ENCODE measurements at places on chromosomes 16 and 17. TPM values are rescaled to one million over a fixed set of nuclear protein-coding genes. Genes with fewer than 3 reads are reported as not detected.

DNA sequence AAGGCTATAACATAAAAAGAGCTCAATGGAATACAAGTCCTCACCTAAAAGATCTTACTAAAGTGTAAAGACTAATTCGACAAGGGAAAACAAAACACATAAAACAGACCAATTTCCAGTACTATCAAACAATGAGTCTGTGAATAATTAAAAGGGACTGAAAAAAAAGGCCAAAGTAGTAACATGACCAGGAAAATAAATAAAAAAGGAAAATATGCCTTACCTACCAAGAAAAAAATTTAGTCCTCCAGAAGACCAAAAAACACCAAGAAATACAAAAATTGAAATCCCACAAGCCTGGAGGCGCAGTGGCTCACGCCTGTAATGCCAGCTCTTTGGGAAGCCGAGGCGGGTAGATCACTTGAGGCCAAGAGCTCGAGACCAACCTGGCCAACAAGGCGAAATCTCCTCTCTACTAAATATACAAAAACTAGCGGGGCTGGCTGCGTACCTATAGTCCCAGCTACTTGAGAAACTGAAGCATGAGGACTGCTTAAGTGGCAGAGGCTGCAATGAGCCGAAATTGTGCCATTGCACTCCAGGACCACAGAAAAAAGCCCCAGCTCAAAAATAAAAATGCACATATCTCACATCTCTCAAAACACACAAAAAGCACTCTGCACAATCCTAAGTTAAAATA is 60.8 kb downstream of the TEX14 start:
- DNase-seq = no peak

DNA sequence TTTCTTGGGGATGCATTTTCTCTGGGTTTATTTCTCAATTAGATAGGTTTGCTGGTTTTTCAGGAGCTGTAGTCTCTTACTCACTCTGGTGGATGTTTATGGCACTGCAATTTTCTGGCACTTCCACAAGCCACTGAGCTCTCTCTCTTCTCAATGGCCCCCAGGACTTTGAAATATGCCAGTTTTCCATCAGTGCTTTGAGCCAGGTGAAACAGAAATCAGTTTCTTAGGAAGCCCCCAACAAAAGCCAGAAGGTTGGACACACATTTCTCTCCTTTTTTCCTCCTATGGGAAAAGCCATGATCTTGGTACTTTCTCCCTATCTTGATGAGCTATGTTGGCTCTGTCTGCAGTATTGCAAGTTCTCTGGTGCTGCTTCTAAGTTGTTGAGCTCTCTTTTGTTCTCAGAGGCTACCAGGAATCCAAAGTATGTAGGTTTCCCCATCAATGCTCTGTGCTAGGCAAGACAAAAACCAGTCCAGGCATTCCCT is 90.7 kb upstream of the SMIM36 start:
- DNase-seq = no peak

The BTBD17 gene
- not detected for total RNA-seq

The RAB11FIP4 gene
- total RNA-seq = 4.0 TPM

The TAT gene
- total RNA-seq = 0.20 TPM

DNA sequence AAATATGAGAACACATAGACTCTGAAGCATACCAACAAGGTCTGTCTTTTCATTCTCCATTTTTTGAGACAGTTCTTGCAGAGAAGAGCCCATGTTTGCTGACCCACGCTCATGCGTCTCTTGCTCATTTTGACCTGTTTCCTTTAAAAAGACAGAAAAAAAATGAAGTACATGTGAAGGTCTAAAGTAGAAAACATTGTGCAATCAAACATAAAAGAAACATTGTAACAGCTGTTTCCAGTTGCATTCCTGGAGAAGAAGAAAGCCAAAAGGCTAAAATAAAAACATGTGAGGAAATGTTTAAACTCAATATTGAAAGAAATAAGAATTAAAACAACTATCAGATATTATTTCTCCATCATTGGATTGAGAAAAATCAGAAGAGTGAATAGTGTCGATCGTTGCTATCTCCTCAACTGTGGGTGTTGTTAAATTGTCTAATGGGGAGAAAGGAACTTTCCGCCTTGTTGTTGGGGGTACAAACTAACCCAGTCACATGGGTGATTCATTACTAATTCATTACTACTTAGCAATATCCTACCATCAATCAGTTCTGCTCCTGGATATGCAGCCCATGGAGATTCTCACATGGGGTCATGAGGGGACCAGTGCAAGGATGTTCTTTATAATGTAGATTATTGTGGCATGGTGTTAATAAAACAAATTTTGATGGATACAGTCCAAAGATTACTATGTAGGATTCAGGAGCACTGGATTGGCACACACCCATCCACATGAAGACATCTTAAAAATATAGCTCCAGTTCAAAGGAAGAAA is 9.5 kb downstream of the ABCA9 start:
- no peak for DNase-seq

The GPR179 gene
- total RNA-seq = 0.21 TPM

DNA sequence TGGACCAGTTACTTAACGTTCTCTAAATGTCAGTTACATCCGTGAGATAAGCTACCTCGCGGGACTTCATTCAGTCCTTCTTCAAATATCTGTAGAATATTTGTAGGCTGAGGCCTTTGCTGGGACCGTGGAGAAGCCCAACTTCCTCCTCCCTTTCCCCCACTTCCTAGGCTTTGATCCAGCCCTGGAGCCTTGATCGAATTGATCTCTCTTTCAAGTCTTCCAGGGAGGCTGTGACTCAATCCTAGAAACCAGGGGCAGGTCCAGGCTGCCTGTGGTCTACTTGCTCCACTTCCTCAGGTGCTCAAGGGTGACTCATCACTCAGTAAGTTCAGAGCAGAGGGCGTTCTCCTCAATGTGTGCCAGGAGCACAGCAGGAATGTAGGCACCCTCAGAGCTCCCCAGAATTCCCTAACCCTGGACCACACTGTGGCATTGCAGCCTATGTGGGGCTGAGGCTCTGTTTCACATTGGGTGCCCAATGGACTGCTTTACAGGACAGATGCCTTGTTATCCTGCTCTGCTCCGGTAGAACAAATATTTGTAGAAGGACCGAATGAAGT is 11.2 kb upstream of the CEP20 start:
- no peak for DNase-seq

GRCh38 chr16:10776280-10776679 is 32.6 kb downstream of the NUBP1 start:
- DNase-seq = no peak

The TBC1D3 gene
- not detected for total RNA-seq

DNA sequence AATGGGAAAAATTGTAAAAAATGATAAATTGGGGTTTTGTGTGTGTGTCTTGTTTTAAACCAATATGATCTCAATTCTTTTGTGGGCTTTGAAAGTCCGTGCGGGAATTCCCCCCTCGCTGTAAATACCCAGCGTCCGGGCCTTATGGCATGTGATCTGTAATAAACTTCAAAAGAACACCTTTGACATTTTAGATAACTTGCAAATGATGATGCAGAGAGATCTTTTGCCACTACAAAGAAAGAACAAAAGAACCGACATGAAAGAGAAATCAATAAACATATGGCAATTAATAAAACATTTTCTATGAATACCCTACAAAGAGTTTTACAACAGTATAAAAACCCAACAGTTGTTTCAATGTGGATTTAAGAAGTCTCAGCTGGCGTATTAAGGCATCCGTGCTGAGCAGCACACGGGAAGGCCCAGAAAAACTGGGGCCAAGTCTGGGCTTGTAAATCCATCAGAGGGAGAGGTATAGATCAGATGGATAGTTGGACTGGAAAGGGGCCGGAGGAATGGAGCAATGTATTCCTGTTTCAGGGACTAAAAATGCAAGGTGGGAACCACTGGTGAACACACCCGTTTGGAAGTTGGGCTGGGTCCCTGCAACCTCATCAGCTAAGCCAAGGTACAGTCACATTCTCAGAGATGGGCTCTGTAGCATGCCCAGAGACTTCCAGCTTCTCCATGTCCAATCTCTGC is 115.2 kb downstream of the IRX5 start:
- no peak for DNase-seq

GRCh38 chr17:42459801-42460281 is 1.2 kb downstream of the ATP6V0A1 start:
- no peak for DNase-seq

DNA sequence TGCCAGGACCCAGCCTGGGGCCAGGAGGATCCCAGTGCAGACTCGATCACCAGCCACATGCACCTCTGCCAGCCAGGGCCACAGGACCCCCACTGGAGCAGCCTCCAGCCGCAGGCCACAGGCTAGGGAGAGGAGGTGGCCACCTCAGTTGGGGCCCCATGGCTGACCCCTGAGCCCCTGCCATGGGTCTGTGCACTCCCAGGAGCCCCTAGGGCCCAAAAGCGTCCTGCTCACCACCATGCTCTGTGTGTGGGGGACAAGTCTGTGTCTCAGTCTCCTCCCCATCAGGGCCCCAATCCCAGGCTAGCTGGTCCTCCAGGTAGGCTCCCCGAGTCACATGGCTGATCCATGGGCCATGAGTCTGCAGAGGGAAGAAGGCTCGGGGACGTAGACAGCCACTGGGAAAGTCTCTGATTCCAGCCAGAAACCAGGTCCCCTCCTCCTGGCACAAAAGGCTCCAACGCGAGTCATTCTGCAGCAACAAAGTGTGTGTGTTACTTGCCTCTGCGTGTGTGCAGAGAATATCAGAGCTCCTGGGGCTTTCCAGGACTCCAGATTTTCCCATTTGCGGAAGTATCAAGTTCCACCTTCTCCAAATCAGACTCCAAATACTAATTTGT is 6.1 kb upstream of the PRSS8 start:
- DNase-seq = no peak

- DNase-seq = peak; percentile 43
Observed at GRCh38 chr16:31395647-31396046, 2.5 kb downstream of the ITGAD start.

DNA sequence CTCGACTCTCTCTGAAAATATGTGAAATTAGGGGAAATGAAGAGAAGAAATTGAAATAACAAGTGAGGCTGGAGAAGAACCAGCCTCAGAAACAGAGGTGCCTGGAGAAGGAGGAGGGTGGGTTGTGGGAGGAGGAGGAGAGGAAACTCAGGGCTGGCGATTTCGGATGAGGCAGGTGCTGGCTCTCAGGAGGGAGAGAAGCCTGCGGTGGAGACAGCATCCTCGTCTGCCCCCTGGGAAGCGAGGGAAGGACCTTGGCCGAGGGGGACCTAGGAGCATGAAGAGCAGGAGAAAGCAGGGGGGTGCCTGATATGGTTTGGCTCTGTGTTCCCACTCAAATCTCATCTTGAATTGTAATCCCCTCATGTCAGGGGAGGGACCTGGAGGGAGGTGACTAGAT is 264.7 kb upstream of the TNRC6C start:
- no peak for DNase-seq

DNA sequence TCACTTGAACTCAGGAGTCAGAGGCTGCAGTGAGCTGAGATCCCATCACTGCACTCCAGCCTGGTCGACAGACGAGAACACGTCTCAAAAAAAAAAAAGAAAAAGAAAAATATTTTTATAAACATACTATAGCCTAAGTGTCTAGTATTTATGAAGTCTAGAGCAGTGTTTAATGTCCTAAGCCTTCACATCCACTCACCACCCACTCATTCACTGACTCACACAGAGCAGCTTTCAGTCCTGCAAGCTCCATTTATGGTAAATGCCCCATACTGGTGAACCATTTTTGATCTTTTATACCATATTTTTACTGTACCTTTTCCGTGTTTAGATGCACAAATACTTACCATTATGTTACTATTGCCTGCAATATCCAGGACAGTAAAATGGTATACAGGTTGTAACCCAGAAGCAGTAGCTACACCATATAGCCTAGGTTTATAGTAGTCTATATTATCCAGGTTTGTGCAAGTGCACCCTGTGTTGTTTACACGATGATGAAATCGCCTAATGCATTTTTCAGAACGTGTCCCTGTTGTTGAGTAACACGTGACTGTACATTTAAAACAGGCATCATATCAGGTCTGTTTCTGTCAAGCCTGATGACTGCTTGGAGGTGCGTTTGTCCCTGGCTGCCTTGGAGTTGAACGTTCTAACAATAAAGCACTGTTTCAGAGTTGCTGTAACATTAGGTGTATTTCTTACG is 10.1 kb downstream of the NUDT7 start:
- DNase-seq = no peak

- DNase-seq = no peak
Observed at GRCh38 chr17:54864070-54864469, 36.6 kb upstream of the TOM1L1 start.

GRCh38 chr17:7824021-7824924 is 9.7 kb upstream of the KDM6B start:
- no peak for DNase-seq

- no peak for DNase-seq
Observed at GRCh38 chr17:37647856-37648255, 4.6 kb upstream of the DDX52 start.

The KPNB1 gene
- 164 TPM for total RNA-seq

The RRAD gene
- 102 TPM for total RNA-seq

GRCh38 chr17:65774787-65775186 is 213.3 kb upstream of the AXIN2 start:
- DNase-seq = no peak

DNA sequence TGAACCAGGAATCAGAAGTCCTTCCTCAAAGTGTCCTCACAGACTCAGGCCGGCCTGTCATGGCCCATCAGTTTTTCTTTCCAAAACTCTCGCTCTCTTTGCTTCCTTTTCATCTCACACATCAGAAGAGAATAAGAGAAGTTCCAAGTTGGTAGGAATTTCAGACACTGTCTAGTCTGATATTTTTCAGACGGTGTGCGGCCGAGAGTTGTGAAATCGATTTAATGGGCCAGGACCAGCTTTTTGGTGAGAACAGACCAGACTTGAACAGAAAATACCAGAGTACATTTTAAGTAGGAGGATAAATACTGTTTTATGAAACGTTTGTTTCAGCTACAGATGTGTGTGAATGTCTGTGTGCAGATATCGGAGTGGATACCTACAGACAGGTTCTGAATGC is 24.8 kb upstream of the RCVRN start:
- no peak for DNase-seq

All from tibial nerve (tissue), 4 donors.